ENCODE measurements at places on chromosomes 1 and 21. TPM values are rescaled to one million over a fixed set of nuclear protein-coding genes. Genes with fewer than 3 reads are reported as not detected.

GRCh38 chr1:32247983-32248889 lies 1.2 kb downstream of the FAM167B start:
- peaks cover 46% of the 10 kb centered on the region for H3K4me1 ChIP-seq
- H3K27ac ChIP-seq, result peak overlapping the region; percentile 100
- peaks cover 17% of the 10 kb centered on the region for H3K36me3 ChIP-seq

DNA sequence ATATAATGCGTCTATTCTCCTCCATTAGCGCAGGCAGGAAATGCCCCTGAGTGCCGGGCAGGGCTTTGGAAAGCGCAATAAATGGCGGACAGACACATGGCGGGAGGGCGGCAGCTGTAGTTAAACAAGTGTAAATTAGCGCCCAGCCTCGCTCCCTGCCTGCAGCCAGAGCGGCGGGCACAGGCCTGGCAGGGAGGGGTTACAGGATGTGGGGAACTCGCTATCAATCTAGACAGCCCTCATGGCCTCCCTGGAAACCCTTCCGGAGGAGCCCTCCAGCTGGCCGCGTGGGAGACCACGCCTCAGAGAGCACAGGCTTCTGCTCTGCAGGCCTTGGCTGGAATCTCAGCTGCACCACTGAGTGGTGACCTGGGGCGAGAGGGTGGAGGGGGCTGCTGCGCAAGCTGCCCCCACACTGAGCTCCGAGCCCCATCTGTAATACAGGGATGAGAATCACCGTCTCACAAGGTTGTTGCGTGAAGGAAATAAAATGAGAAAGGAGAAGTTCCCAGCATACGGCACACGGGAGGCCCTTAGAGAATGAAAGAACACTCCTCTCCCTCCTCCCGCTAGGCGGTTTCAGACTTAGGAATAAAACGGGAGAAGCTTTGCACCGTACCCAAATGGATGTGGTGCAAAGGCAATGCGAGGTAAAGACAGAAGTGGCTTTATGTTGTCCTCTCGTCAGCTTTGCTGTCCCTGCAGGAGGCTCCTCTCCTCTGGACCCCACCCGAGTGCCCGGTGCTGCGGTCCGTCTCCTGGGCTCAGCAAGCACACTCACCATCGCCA lies 167.2 kb upstream of the POU3F1 start:
- H3K27ac ChIP-seq, result no peak overlapping the region
- peaks cover 79% of the 10 kb centered on the region for H3K27me3 ChIP-seq
- H3K36me3 ChIP-seq, result peaks cover 3% of the 10 kb centered on the region
- no peak for DNase-seq

DNA sequence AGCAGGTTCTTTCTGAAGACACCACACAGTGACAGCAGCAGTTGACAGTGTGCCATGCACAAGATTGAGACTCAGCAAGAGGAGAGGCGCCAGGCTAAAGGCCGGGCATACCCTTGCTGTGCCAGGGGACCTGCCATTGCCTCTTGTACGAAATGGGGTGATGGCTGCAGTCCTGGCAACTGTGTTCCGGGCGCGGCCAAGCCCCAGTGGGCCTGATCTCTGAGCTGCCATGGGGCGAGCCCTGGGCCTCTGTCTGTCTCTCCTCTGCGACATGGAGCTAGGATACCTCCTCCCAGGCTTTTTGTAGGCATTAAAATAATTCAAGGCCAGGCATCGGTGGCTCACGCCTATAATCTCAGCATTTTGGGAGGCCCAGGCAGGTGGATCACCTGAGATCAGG lies 9.6 kb upstream of the TRAPPC10 start:
- H3K27ac ChIP-seq, result no peak overlapping the region
- H3K4me1 ChIP-seq, result no peaks in the 10 kb centered on the region
- peaks cover 5% of the 10 kb centered on the region for H3K27me3 ChIP-seq

The GBP1 gene
- 29.4 TPM for total RNA-seq

The CRYBG2 gene
- 2.9 TPM for total RNA-seq

The CXADR gene
- total RNA-seq, result 1.9 TPM

All from T-helper 17 cell (primary cell).